Right lobe of liver (tissue), 6 donors: ENCODE measurements at places on chromosomes 1 and 21. TPM values are rescaled to one million over a fixed set of nuclear protein-coding genes. Genes with fewer than 3 reads are reported as not detected.

GRCh38 chr21:32359719-32360260 is 33.0 kb downstream of the URB1 start:
- no peak for DNase-seq

DNA sequence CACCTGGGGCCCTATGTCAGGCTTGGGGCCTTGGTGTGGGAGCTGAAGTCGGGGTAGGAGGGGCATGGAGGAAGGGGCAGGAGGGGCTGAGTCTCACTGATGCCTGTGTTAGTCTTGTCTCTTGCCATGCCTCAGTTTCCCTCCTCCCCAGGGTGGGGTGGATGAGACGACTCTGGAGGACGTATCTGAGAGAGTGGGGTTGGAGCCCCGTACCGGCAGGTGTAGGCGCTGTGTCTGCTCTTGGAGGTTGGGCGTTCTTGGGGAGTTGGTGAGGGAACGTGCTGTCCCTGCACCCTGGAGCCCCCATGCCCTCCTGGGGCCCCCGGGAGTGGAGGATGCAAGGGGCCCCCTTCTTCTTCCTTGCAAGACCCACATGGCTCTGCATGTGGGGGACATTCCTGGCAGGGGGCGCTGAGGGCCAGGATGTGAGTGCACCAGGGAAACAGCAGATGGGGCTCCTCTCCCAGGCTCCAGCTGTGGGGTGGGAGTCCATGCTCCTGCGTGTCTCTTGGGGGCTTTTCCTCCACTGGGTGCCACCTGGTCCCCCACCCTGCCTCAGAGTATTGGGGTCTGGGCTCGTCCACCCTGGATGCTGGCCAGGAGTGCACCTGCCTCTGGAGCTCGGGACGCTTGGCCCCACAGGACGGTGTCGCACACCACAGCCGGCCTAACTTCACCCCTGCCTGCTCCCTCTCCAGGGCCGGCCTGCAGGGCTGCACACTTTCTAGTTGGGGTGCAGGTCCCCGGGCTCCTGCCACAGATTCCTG is 1.4 kb upstream of the TNFRSF14 start:
- no peak for DNase-seq

DNA sequence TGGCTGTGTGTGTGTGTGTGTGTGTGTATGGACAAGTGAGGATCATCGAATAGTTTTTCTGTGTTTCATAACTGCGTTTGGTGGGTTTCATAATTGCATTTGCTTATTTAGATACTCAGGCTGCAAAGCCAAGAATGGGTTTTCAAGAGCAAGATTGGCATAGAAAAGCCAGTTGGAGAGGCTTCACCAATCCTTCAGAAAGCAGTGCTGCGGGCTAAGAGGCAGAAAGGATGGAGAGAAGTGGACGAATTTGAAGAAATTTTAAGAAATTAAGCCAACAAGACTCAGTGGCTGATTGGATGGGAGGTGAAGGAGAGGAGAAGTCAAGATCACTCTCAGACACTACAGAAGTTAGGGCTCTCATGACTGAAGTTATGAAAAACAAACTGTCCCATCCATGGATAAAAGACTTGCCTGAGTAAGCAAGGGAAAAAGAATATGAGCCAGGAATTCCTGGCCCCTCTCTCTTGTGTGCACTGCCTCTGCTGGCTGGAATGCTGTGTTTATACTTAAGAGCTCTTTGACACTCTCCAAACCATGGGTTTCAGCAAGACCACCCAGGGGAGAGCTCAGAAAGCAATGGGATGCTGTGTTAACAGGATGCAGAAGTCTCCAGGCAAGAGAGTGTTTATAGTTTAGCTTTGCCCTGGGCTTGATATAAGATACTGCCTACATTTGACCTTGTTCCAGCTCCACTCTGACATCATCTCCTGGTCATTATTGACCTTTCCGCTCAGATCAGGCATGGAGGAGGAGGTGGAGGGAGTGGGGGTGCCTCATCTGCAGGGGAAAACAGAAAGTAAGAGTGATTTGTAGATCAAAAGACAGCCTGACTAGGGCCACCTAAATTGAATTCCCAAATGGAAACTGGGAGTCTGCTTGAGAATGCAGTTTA is 232.0 kb upstream of the PLXNA2 start:
- DNase-seq = no peak

- no peak for DNase-seq
Observed at GRCh38 chr1:54462597-54463258, 56.5 kb upstream of the SSBP3 start.

DNA sequence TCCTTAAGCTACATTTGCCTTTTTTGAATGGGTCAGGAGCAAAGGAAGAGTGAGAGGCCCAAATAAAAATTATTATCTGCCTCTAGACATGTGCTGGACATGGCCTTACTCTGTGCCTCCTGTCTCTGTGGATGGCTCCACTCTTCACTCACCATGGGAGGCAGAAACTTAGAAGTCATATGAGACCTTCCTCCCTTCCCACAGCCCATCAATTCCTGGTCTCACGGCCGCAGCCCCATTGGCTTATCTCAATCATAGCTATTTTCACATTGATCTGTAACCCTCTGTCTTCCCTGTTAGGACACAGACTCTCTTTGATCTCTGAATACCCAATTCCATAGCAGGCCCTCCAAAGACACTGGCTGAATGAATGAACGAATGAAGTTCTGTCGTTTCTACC is 14.2 kb upstream of the ADORA1 start:
- DNase-seq = no peak

GRCh38 chr21:44547656-44548331 is 3.5 kb downstream of the KRTAP10-2 start:
- no peak for DNase-seq

GRCh38 chr1:92211166-92211565 is 6.5 kb upstream of the C1orf146 start:
- DNase-seq = no peak

GRCh38 chr1:157274698-157275534 is 136.7 kb upstream of the ETV3 start:
- no peak for DNase-seq

- no peak for DNase-seq
Observed at GRCh38 chr1:27883536-27883935, 11.2 kb downstream of the THEMIS2 start.

DNA sequence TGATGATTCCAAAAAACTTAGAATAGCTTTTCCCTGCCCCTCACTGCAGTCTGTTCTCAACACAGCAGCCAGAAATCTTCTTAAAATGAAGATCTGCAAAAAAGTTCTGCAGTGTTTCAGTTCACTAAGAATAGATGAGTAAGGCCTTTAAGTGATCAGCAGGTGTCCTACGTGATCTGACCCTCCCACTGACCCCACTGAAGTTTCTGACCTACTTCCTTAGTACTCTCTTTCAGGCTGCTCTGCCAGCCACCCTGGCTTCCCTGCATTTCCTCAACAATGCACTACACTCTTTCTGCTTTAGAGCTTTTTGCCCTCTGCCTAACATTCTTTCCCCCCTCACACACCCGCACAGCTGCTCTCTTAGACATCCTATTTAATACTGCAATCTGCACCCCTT is 182.5 kb downstream of the AKT3 start:
- DNase-seq = no peak

DNA sequence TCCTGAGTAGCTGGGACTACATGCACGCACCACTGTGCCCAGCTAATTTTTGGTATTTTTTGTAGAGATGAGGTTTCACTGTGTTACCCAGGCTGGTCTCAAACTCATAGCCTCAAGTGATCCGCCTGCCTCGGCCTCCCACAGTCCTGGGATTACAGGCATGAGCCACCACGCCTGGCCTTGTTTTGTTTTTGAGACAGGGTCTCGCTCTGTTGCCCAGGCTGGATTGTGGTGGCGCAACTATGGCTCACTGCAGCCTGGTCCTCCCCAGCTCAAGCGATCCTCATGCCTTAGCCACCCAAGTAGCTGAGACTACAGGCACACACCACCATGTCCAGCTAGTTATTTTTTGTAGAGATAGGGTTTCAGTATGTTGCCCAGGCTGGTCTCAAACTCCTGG is 26.0 kb downstream of the PARK7 start:
- no peak for DNase-seq

DNA sequence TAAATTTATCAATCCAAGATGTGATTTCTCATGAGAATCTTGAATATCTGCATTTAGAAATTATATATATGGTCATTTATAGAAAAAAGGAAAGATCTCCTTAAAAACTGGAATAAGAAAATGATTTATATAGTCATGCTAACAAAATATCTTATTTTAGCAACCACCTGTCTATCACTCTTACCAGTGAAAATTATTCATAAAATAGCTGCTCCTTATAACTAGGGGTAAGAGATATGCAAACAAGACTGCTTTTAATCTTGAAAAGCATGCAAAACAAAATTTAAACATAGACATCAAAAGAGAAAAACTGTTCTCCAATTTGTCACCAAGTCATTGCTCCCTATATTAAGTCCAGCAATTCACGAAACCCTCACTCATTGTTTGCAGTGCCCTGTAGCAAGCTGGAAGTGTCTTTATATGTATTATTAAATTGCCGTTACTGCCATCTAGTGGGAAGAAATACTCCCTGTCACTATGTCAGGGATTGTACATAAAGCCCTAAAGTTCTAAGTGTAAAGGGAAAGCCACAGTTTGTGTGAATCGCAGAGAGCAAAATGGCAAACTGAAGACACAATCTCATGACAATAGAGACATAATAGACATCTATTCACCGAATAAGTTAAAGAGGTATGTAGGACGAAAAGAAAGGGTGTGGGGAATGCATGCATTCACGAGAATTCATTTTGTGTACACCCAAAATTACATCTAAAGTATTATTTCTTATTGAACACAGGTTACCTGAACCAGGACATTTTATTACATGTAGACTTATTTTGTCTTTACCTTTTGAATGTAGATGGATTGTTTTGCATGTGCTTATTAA is 600.5 kb downstream of the USP25 start:
- DNase-seq = no peak

DNA sequence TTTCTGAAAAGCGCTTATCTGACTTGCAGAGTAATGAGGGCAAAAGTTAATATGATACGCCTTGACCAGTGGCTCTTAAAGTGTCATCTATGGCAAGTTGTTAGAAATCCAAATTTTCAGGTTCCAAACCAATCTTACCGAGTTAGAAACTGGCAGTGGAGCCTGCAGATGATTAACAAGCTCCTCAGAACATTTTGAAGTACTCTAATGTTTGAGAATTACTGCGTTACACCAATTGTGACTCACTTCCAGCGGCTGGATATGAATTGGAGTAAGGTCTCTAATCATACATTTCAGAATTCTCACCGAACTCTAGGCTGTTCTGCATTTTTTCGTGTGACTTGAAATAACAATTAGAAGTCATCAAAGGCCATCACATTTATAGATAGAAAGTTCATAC is 73.5 kb upstream of the TMPRSS15 start:
- no peak for DNase-seq

Gene ZNF670
- total RNA-seq = 1.7 TPM

Gene C1orf141
- total RNA-seq = not detected

Gene TTC39A
- total RNA-seq = 8.5 TPM

Gene MATN1
- not detected for total RNA-seq

Gene PLA2G2F
- total RNA-seq = not detected
